ENCODE measurements at places on chromosomes 5 and 9.

GRCh38 chr9:96327694-96328352 lies 25.8 kb upstream of the HSD17B3 start:
- DNase-seq, result peak; percentile 60

- DNase-seq, result peak; percentile 51
Observed at GRCh38 chr5:119287547-119288111, 68.2 kb upstream of the TNFAIP8 start.

- DNase-seq, result no peak
Observed at GRCh38 chr5:80127116-80127552, 92.0 kb downstream of the THBS4 start.

- no peak for DNase-seq
Observed at GRCh38 chr5:103867857-103868598, 305.4 kb upstream of the NUDT12 start.

DNA sequence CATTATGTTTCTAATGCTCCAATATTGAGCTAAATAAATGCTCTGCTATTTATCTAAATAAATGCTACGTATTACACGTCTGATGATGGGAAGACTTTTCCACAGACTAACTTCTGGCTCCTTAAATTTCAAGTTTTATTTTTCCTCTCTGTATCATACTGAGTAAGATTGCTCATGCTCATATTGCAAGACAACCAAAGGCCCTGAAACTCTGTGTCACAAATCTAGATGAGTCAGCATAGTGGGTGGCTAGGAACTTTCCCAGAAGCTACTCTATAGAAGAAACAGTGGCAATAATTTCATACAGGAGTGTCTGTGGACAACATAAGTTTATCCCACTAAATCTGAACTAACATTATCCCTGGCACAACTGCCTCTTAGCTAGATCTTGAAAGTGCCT lies 53.0 kb upstream of the RFX3 start:
- DNase-seq, result peak; percentile 34

- no peak for DNase-seq
Observed at GRCh38 chr9:107635101-107635802, 145.7 kb upstream of the KLF4 start.

DNA sequence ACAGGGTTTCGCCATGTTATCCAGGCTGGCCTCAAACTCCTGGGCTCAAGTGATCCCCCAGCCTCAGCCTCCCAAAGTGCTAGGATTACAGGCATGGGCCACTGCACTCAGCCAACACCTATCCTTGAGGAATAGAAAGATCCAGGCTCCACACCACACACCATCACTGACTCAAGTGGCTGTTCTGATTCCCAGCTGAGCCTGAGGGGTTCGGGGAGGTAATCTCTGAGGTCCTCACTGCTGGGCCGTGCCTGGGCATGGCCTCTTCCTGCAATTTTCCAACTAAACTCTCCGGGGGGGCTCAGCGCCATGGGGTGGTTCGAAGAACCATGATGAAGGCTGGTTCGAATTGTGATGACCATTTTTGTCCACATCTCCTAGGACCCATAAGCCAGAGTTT lies 31.0 kb upstream of the IL17B start:
- DNase-seq, result no peak

DNA sequence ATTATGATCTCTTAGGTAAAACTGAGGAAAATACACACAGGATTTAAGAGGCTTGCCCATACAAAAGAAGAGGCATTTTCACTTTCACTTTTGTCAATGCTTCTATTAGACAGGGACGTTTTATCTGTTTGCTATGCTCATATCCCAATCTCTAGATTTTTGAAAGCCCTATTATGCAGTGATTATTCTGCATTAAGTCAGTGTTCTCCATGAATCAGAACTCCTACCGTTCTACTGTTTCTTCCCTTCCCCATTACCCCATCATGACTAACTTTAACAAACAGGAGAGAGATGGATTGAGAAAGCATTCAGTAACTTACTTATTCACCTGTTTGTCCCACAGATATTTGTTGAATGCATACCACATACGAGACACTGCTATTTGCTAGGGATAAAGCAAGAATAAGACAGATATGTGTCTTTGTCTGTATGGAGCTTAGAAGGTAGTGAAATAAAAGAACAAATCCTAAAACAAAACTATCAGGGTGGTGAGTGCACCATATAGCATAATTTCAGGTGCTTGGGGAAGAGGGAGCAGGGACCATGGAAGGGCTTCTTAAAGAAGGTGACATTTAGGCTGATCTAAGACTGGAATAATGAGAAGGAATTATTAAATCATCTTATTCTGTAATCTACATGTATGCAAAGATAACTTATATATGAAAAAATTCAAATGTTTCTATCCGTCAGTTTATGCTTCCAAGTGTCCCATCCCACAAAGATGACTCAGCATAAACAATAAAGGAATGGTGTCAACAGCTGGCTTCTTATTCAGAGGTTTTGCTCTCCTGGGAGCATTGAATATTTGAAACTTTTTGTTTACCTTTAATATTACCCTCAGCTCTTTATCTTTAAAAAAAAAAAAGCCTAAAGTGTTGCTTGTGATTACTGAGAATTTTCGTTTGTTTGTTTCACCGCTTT lies 328.1 kb downstream of the HINT1 start:
- DNase-seq, result no peak

- DNase-seq, result no peak
Observed at GRCh38 chr5:156716591-156717380, 133.3 kb upstream of the PPP1R2B start.

GRCh38 chr9:112174965-112175795 lies at the start of gene SUSD1:
Gene SUSD1 (minus strand): TSS chr9:112175297. CDS start chr9:112175235, 62 bp downstream.
- DNase-seq, result no peak

DNA sequence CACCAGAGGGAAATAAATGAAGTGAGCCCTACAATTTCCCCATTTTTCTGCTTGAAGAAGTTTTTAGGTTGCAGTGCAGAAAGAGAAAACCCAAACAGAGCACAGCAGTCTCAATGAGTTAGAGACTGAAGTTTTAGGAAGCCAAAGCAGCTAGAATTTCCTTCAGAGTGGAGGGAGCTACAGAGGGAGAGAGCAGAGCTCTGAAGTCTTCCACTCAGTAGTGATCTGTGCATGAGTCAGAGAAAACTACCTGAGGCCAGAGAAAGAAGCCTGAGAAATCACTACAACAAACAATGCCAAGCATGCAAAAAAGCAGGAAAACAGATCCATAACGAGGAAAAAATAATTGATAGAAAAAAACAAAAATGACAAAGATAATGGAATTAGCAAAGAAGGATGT lies 17.9 kb upstream of the NDUFB6 start:
- no peak for DNase-seq

- no peak for DNase-seq
Observed at GRCh38 chr5:80309871-80310665, 9.7 kb upstream of the SPZ1 start.

DNA sequence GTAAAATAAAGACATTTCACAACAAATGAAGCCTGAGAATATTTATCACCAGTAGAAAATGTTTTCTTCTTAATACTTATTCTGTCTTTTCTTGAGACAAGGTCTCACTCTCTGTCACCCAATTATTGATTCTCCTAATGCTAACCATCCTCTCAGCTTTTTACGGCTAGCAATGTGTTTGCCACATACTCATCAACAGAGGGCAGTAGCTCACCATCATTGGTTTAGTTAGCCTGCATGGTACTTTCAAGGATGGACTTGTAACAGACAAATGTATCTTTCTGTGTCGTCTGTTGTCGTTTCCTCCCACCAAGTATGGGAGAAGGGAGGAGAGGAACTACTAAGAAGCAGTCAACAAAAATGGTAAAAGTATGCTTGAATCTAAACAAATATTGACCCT lies 5.9 kb upstream of the ACO1 start:
- DNase-seq, result peak; percentile 54

DNA sequence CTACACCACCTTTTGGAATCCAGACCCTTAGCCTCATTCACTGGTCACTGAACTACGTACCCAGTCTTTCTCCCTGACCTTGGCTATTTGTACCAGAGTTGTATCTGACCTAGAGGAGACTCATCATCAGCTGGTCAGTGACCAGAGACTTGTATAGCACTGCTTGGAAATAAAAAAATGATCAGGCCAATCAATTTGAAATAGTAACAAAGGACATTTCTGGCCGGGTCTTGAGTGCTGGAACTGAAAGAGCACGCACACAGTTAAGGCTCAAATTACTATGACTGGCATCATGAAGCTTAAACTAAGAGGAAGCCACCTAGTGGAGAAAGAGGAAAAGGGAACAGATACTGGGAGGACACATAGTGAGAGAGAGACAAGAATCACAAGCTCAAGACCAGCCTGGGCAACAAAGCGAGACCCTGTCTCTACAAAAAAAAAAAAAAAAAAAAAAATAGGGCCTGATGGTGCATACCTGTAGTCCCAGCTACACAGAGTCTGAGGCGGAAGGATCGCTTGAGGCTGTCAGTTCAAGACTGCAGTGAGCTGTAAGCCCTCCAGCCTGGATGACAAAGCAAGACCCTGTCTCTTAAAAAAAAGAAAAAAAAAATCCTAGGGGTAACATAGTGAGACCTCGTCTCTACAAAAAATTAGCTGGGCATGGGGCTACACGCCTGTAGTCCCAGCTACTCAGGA lies 12.8 kb upstream of the SRP19 start:
- DNase-seq, result peak; percentile 8

DNA sequence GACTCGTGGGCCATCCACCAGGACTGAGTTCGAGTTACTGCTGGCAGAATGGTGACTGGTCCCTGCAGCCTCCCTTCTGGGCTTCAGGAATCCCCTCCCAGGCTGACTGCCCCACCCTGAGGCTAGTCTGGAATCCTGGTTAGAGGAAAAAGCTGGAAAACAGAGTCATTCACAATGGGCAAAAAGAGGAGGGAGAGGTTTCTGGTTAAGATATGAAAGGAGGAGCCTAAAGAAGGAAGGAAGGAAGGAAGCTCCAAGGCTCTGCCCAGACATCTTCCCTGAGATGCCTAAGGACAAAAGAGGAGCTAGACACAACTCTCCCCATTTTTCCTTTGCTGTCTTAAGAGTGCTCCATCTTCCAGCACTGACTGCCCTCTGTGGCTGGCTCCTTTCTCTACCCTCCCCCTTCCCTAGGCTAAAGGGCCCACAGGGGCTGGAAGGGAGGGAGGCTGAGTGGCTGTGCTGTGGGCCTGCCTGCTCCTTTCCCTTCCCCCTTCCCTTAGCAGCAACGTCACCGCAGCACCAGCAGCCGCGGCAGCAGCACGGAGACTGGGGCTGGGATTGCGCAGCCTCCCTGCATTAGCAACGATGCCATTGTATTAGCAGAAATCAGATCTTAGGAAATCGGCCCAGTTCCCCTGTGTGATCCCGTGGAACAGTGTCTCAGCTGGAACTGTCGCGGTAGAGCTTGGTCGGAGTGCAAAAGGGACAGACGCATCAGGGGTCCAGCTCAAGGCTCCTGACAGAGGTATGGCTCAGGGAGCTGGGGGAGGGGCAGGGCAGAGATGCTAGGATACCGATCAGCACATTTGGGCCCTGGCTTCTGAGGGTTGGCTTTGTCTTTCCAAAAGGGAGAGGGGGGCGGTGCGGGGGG lies 48.7 kb downstream of the RUSC2 start:
- no peak for DNase-seq

DNA sequence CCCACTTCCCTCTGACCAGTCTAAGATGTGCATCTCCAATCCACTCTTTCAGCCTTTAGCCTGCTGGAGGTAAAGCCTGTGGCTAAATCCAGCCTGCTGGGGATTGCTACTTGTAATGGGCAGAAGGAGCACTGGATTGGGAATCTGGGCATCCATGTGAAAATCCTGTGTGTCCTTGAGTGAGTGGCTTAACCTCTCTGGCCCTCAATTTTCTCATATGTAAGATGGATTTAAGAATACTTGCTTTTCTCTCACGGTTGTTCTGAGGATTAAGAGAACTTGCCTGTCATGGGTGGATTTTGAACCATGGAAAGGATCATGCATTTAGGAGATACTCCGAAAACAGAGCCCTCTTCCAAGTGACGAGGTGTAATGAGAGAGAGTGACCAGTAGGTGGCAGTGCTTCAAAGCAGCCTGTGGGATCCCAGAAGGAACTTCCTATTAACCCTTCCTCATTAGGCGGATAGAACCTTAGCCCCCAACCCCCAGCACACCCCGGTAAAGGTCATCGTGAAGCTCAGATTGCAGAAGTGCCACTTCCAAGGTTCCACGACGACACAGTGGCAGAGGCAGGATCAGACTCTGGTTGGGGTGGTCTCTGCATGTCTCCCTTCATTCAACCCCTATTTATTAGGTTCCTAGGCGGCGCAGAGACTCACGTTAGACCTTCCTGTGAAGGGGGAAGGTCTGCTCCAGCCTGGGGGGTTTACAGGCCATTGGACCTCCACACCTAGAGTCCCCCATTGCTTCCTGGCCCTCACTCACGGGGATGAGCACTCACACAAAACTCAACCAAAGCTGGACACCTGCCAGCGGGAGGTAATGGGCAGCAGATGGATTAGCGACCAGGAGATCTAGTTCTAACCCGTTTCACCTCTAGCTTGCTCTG lies 68.7 kb upstream of the ZNF618 start:
- DNase-seq, result peak; percentile 28

GRCh38 chr9:24602693-24603352 lies 57.1 kb upstream of the IZUMO3 start:
- no peak for DNase-seq

DNA sequence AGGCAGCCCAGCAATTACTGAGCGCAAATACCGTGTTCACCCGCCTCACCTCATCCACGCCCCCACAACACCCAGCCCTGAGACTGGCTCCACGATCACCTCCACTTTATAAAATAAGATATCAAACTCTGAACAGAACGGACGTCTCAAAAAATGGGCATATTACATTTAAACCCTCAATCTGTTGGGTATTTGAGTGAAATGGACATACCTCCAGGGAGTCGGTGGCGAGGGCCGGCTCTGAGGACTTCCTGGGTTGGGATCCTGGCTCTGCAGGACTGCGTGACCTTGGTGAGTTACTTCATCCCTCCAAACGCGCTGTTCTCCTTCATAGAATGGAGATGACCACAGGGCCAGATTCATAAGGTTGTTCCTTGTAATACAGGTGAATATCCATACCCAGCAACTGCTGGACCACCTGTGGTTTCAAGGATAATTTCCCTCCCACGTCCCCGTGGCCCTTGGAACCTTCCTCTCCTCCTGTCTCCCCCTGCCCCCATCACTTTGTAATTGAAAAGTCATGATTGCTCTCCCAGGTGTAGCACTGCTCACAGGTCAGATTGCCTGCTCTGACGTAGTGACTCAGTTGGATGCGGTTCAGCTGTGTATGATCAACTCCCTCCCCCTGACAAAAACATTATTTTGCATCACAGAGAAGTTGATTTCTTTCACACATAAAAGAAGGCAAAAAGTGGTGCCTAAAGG lies 135.6 kb downstream of the KCNIP1 start:
- no peak for DNase-seq
